ENCODE measurements at places on chromosomes 12 and 14. TPM values are rescaled to one million over a fixed set of nuclear protein-coding genes. Genes with fewer than 3 reads are reported as not detected.

The FGF23 gene
- not detected for total RNA-seq

The PLXNC1 gene
- 27.0 TPM for total RNA-seq

The MAP1LC3B2 gene
- total RNA-seq, result 1.0 TPM

The HCAR1 gene
- not detected for total RNA-seq

The KRT72 gene
- not detected for total RNA-seq

The IL25 gene
- total RNA-seq, result not detected

The PYM1 gene
- 39.6 TPM for total RNA-seq

The RIPK3 gene
- total RNA-seq, result 39.2 TPM

The C12orf50 gene
- total RNA-seq, result 0.12 TPM

The TDRD9 gene
- total RNA-seq, result 3.1 TPM

GRCh38 chr14:24425704-24426103 is 3.8 kb downstream of the CBLN3 start:
- no peak for DNase-seq

- DNase-seq, result no peak
Observed at GRCh38 chr12:121873216-121873569, 14.5 kb upstream of the HPD start.

- no peak for DNase-seq
Observed at GRCh38 chr12:112711026-112711425, 80.5 kb upstream of the RPH3A start.

DNA sequence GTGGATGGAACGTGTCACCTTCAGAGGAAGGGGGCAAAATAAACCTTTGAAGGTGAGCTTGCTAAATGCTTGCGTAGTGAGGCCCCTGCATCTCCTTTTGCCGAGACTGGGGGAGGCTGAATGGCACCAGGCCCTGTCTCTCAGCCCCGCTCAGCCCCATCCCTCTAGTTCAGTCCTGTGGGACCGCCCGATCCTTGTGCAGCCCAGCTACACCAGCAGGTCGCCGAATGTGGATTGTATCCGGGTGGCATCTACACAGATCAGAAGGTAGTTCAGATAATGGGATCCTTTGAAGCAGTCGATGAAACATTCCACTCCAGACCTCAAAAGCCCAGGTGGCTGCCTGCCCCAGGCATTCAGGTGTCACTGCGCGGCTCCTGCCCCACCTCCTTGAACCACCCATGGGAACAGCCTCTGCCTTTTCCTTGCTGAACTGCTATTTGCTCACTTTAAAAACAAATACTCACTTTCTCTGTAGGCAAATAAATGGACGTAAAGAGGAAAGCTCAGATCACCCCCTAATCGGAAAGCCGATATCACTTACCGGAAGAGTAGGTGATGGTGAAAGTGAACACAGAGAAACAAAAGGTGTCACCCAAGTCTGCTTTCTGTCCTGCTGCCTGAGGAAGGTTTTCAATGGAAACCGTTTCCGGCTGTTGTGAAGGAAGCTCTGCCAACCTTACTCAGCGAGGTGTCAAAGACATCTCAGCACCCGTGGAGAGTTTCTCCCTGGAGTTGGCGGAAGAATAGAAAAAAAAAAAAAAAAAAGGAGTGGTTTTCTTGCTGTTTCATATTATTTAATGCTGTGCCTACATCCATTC is 100.3 kb upstream of the NCOR2 start:
- DNase-seq, result no peak

DNA sequence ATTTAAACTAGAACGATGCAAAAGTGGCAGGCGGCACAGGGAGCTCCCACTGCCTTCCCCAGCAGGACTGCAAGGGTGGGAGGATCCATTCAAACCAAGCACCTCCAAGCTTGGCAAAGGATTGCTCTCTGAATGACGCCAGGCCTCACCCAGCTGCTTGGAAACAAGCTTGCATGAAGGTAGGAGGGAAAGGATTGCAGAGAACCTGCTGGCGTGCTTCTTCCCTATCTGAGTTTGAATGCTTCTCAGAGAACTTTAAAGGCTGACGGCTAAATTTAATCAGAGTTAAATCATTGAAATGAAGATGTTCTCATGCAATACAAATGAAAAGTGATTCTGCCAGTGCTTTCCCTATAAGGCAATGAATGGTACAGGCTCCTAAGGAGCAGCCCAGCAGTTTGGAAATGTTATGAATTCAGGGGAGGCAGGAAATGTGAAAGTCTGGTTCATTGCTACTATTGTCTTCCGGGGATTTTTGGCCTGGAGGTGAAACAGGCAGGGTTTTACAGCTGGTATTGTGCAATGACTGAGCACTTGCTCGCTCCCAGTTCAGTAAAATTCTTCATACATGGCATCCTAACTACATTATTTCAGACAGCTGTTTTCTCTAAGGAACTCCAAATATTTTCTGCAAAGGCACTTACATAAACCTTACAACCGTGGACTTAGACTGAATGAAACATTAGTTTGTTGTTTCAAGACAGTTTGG is 31.9 kb upstream of the DUSP6 start:
- DNase-seq, result no peak

DNA sequence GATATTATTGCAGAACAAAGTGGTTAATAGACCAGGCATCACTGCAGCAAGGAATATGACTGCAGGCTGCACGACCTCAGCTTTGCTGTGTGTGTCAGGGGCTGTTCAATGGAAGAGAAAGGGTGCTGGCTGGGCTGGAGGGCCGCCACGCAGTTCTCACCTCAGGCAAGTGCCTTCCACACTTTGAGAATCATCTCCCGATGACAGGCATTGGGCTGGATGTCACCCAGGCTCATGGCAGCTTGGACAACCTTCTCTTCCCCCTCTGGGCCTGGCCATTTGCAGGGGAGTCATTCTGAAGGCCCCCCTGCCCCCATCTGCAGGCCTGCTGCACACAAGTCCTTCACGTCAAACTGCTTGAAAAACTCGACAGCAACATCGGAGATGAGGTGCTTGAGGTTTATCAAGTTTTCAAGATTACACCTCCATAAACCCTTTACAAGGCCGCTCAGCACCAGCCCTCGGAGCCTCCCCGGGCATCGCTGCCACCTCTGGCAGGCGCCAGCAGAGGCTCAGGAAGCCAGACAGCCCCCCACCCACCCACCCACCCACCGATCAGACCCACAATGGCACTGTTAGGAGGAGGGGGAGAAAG is 165.9 kb upstream of the GSC start:
- no peak for DNase-seq

DNA sequence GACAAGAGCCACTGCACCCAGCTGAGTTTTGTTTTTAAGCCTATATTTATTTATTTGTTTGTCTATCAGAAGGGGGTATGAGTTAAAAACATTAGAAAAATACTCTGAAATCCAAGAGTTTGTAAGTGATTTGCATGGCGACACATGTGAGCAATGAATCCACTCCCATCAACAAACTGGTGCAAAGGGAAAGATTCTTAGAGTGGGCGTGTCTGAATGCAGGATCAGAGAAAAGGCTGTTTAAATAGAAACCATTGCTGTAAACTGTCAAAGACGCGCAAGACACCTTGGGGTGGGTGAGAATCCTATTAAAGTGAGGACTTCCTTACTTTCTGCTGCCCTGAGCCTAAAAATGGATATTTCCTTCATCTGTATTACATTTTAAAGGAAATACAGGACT is 51.9 kb downstream of the ZFYVE26 start:
- no peak for DNase-seq

GRCh38 chr12:26732005-26732908 is 100.7 kb downstream of the ITPR2 start:
- DNase-seq, result no peak

DNA sequence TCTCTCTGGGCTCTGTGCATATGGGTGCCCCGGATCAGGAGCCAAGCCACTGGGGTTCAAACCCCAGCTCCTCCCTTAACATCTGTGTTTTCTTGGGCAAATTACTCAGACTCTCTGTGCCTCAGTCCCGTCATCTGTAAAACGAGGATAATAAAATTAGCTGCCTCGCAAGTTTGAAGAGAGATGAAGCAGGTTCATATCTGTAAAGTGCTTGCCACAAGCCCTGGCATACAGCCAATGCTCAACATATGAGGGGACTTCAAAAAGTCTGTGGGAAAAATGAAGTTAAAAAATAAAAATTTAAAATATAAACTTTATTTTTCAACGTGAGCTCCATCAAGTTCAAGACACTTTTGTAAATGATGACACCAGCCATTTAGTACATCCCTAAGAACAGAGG is 276.7 kb downstream of the FOXN3 start:
- DNase-seq, result no peak

- no peak for DNase-seq
Observed at GRCh38 chr12:24229031-24229700, 279.7 kb upstream of the SOX5 start.

GRCh38 chr14:84080944-84081343 is 1449.0 kb upstream of the FLRT2 start:
- DNase-seq, result no peak

GRCh38 chr12:54998958-54999510 is 14.5 kb upstream of the TESPA1 start:
- DNase-seq, result no peak

- DNase-seq, result no peak
Observed at GRCh38 chr12:7162691-7163114, 26.8 kb upstream of the PEX5 start.

DNA sequence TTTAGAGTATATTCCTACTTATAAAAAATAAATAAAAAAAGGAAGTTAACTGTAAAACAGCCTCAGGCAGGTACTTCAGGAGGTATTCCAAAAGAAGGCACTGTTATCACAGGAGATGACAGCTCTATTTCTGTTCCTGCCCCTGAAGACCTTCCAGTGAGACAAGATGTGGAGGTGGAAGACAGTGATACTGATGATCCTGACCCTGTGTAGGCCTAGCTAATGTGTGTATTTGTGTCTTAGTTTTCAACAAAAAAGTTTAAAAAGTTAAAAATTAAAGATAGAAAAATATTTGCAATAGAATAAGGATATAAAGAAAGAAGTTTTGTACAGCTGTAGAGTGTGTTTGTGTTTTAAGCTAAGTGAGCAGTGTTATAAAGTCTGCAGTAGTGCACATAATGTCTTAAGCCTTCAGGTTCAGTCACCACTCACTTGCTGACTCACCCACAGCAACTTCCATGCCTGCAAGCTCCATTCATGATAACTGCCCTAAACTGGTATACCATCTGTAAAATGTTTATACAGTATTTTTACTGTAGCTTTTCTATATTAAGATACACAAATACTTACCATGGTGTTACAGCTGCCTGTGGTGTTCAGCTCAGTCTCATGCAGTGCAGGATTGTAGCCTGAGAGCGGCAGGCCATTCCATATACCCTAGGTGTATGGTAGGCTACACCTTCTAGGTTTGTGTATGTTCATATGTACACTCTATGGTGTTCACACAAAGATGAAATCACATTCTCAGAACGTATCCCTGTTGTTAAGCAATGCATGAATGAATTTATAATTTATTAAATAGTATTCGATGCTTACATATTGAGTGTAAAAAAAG is 121.1 kb downstream of the ANO6 start:
- no peak for DNase-seq
